Activated naive CD4-positive, alpha-beta T cell treated with Interleukin-2 at 50 U/mL for 16 hours (primary cell): ENCODE measurements at places on chromosomes 6 and 20.

GRCh38 chr6:70163795-70164194, 139.1 kb downstream of the COL9A1 start:
- no peak for DNase-seq

DNA sequence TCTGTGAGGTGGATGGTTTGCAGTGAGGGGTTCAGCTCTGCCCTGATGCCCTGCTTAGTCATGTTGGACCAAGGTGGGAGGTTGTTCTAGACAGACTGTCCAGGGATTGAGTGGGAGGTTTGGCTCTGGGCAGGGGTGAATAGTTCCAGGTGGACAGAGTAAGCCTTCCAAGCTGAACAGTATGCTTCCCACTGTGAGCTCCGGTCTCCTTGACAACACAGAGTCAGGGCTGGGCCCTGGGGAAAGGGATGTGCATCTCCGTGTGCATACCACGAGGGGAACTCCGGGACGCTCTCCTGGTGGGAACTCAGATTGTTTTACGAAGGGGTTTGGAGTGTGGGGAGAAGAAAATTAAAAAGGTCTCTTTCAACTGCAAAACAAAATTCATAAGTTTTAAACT, 174.7 kb downstream of the DHX35 start:
- DNase-seq, result no peak

DNA sequence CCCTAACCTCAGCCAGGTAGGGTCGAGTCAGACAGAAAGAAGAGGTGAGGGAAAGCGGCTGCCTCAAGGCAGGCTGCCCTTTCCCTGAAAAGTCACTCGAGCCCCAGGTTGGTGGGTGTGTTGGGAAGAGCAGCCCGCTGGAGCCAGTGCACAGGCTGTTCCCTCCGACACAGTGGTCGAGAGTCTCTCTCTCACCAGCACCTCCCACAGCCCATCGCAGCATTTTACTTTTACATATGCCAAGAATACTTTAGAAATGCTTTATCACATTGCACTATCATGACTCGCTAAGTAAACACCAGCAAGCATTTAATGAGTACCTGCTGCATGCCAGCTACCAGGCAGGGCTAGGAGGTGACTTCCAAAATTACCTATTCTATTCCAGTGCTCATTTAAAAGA, 1.7 kb downstream of the PRPH2 start:
- DNase-seq, result no peak

DNA sequence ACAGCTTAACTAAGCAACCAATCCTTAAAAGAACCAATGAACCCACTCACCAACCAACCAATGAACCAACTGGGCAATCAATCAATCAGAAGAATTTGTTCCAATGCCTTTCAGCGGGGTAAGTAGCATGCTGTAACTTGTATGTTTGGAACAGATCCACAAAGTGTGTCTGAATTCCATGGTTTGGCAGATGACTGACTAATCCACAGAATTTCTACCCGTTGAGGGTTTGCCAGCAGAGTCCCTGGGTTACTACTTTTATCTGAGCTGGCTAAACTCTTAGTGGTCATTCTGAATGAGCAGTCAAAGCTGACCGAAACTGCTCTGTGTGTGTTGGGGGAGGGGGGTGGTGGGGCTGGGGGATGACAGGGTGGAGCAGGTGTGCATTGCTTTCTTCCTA, 125.0 kb upstream of the JAG1 start:
- no peak for DNase-seq

DNA sequence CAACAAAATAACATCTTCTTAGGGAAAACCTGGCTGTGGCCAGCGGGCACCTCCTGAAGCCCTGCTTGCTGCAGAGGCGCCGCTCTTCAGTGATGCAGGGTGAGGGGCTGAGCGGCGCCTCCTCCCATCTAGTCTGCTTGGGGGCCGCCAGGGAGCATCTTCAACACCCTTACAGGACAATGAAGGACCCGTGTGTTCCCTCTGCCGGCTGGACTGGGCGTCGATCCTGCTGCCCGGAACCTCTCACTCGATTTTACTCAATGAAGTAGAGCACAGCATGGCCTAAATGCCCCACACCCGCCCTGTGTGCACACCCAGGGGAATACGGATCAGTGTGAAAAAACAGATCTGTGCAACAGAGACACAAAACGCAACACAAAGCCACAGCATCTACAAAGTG, 28.5 kb upstream of the MPC1 start:
- no peak for DNase-seq

- DNase-seq, result no peak
These were observed 52.5 kb downstream of the ATG5 start for GRCh38 chr6:106273087-106273486.

GRCh38 chr6:132016396-132016795, 65.2 kb upstream of the CCN2 start:
- no peak for DNase-seq

- DNase-seq, result no peak
These were observed 35.6 kb downstream of the DZANK1 start for GRCh38 chr20:18431206-18431605.

DNA sequence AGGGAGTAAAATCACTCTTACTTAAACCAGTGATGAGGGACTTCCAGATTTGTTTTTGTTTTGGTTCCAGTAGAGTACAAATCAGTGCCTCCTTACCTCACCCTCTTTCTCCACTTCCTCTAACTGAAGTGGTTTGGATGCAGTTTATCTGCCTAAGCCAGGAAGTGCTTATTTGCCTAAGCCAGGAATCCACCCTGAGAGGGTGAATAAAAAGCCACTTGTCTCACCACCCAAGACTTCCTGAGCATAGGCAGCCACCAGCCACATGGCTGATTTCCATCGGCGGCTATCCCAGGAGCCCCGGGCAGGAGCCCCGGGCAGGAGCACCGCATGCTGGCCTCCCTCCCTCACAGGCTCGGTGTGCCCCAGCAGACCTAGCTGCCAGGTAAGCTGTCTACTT, 12.0 kb downstream of the LRP11 start:
- DNase-seq, result no peak
